ENCODE measurements at places on chromosomes 2 and 18. TPM values are rescaled to one million over a fixed set of nuclear protein-coding genes. Genes with fewer than 3 reads are reported as not detected.

Gene SETBP1
- 0.59 TPM for total RNA-seq

Gene MDH1B
- 1.6 TPM for total RNA-seq

Gene WDR12
- total RNA-seq = 67.4 TPM

Gene ODC1
- 159 TPM for total RNA-seq

Gene POMC
- not detected for total RNA-seq

Gene MC2R
- not detected for total RNA-seq

Gene RAD51AP2
- total RNA-seq = not detected
